ENCODE measurements at places on chromosomes 13 and 19.
A peak's percentile ranks its signal among the peaks of the same experiment; 100 is the strongest.

GRCh38 chr13:114097212-114097892 is 35.1 kb downstream of the RASA3 start:
- DNase-seq = no peak

- DNase-seq = no peak
These were observed 86.4 kb downstream of the CCNA1 start for GRCh38 chr13:36518707-36519106.

GRCh38 chr13:90238413-90238812 is 1109.1 kb upstream of the MIR17HG start:
- peak; percentile 99 for DNase-seq

DNA sequence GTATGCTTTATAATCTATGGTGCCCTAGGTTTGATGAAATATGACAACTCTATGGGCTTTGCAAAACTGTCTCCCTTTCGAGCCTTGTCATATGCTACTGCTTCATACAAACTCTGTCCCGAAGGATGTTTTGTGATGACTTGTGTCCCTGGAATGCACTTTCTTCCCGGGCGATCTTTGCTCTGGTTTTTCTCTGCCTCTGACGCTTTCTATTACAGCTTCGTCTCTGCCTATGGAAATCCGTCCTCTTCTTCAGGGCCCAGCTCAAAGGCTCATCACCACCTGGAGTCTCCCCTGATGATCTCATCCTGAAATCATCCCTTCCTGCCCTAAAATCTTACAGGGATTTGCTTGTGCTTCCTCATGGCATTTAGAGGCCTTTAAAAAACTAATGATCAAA is 191.5 kb upstream of the KL start:
- peak; percentile 79 for DNase-seq

- DNase-seq = no peak
These were observed 4.4 kb upstream of the KANK2 start for GRCh38 chr19:11201791-11202190.

GRCh38 chr19:46724468-46724867 is 7.6 kb upstream of the PRKD2 start:
- no peak for DNase-seq

DNA sequence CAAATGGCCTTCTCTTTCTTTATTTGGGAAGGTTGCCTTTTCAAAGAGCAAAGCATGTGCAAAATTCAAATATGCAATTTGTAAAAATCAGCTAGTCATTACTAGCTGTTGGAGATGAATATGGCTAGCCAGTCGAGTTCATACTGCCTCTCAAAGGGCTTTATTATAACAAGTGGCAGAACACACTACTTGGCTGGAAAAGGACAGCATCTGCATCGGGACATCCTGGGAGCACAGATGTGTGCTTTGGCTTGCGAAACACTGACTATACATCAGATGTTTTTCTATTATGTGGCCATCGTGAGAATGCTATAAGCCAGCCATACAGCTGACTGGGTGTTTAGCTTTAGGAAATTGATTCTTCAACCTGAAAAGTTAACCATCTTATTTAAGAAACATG is 424.2 kb downstream of the KCTD12 start:
- no peak for DNase-seq

- no peak for DNase-seq
These were observed 8.9 kb upstream of the WBP4 start for GRCh38 chr13:41052441-41052840.

DNA sequence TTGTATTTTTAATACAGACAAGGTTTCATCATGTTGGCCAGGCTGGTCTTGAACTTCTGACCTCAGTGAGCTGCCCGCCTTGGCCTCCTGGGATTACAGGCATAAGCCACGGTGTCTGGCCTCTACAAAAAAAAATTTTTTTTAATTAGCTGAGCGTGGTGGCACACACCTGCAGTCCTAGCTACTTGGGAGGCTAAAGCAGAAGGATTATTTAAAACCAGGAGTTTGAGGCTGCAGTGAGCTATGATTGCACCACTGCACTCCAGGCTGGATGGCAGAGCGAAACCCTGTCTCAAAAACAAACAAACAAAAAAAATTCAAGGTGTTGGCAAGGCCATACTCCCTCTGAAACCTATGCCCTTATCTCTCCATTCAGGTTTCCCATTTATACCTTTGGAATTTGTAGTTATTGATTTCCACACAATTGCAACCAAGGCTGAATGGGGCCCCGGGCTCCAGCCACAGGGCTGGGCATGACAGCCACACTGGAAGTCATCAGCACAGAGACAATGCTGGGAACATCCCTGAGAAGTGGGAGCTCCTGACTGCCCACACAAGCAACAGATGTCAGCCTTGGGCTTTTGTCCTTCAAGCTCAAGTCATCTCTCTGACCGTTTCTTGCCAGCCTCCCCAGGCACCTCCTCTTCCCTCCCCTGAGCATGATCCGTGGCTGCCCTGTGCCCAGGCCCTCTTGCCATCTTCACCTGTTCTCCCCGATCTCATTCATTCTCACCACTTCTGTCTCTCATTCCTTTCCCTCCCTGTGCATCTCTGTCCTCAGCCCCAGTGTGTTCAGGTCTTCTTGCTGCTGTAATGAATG is 27.2 kb upstream of the CALM3 start:
- DNase-seq = no peak

DNA sequence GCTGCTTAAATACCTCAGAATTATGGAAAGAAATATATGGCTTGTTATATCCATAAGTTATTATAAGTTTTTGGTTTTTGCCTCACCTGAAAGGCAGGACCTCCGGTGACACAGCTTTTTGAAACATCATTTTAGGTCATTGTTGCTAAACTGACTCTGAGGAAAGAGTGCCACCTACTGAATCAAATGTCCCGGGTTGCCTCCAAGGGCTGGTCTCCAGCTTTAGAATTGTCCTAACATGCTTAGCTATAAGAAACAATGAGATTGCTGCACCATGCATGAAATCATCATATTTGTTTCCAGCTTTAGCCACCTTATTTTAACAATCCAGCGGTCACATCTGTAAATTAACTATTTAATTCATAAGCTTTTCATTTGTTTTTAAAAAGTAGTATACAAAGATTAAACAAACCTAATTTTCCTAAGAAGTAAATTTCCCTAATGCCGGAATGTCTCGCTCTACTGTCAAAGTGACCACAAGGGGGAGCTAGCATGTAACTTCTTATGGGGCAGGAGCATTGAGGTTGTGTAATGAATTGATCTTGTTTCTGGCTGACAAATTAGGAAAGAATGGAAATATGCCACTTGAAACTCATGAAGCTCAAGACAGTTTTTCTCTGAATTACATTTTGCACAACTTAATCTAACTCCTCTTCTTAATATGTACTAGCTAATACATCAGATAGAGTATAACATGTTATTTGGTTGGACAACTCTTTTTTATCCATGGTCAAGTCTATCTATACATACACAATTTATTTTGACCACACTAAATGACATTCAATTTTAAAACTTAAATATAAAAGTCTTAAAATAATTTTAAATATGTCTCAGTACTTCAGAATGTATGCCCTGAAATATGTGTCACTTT is 6.7 kb upstream of the PCDH17 start:
- peak; percentile 53 for DNase-seq

DNA sequence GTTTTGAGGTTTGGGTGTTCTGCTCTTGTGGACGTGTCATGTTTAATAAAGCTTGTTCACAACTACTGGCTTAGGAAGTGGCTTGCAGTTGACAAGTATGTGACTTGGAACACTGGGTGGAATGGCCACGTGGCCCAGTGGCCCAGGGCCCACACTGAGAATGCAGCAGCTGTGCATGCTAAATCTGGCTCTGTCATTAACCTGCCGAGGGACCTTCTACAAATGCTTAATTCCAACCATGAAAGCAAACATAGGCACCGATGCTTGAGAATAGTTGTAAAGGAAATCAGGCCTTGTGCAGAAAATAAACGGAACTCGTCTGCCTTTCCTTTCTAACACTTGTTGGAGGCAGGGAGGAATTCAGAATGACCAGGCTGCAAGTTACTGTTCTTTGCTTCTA is 11.6 kb upstream of the CLDN10 start:
- DNase-seq = no peak

DNA sequence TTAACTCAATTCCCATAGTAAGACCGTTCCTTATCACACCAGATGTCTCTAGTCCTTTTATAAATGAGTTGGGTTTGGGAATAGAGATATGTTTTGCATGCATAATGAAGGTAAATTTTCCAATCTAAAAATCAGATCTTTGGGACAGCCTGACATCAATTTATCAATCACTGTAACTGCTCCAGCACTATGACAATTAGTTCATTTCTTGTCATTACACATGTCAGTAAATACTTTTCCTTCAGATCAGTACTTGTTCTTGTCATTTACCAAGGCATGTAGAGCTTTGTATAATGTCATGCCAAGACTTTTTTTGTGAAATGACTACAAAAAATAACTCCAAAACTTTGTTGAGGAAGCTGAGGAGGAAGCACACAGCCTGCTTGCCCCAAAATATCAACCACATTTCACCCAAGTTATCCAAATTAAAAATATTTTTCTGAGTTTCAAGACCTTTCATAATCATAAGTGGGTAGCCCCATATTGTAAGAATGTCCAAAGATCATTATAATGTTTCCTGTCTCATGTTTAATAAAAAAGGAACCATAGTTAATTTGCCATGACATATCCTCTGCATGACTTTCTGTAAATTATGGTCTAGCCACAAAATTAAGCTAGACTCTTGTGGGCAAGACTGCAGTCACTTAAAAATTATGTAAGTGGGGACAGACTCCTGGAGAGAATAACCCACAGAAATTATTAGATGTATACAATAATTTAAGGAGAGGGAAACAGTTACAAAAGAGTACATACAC is 586.8 kb downstream of the TBC1D4 start:
- DNase-seq = no peak

- DNase-seq = peak; percentile 75
These were observed 63.7 kb upstream of the WDFY2 start for GRCh38 chr13:51520524-51520923.

- no peak for DNase-seq
These were observed 173.5 kb downstream of the KCNRG start for GRCh38 chr13:50188696-50189095.

DNA sequence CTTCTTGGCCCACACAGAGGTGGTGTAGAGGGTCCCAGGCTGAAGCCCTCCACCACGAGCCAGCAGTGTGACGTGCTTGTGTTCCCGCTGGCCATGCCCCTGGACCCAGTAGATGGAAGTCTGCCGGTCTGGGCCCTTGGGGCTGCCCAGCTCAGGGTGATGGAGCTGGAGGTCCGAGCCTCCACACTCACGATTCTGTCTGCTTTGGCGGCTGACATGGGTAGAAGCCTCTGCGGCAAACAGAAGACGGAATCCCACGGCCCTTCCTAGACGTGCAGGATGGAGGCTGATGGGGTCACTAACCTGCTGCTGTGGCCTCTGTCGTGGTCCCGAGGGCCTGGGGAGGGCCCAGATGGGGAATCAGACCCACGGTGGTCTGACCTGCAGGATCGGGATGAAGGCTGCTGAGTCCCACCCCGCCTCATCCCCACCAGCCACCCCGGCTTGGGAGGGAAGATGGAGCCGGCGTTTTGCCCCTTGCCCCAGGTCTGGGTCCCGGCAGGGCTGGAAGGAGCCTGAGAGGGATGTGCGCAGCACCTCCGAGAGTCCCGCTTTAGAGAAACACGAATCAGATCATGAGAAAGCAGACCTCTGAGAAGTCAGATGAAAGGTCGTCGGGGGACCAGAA is 4.4 kb downstream of the TMEM86B start:
- no peak for DNase-seq

DNA sequence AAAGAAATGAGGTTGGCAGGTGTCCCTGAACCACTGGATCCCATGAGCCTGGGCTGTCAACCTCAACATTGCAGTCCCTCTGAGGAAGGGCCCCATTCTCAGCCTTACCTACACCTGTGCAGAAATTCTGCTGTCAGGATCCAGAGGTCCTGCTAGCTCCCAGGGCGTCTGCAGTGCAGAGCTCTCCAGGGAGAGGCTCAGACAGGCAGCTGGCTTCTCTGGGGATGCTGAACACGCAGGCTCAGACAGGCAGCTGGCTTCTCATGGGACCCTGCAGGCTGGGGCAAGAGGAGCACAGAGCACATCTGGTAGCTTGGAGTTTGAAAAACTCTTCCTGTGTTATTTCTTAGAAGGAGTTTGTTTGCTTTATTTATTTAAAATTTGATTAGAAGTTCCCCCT is 50.9 kb downstream of the TMEM255B start:
- DNase-seq = no peak

- DNase-seq = no peak
These were observed 48.3 kb downstream of the DNM2 start for GRCh38 chr19:10766049-10766623.

DNA sequence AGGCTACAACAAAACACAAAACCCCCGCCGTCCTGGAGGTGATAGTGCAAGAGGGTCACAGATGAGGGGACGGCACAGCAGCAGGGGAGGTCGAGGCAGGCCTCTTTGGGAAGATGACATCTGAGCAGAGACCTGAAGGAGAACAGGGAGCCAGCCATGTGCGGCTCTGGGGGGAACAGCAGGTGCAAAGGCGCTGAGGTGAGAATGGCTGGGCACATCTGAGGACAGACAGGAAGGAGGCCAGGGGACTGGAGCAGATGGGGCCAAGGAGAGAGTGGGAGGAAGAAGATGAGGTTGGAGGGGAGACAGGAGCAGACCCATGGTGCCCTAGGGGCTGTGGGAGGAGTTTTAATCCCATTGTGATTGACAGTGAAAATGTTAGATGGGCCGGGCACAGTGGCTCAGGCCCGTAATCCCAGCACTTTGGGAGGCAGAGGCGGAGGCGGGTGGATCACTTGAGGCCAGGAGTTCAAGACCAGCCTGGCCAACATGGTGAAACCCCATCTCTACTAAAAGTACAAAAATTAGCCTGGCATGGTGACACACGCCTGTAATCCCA is 1.8 kb upstream of the CKM start:
- DNase-seq = no peak

Data from amniotic epithelial cell (primary cell).